A549 treated with RU486 at 1 μM for 4 hours (cell line): ENCODE measurements at places on chromosomes 5 and 9. TPM values are rescaled to one million over a fixed set of nuclear protein-coding genes. Genes with fewer than 3 reads are reported as not detected.

Gene COL23A1
- total RNA-seq, result not detected in 5 replicates

Gene FUT7
- 0.07 to 0.09 TPM (median 0.08 TPM) in 3 of 5 replicates, not detected in the others for total RNA-seq

Gene RNF208
- total RNA-seq, result 1.1 to 2.2 TPM (median 2.0 TPM) in 5 replicates

Gene IFNA21
- not detected in 5 replicates for total RNA-seq

Gene NPR2
- 4.4 to 6.3 TPM (median 5.8 TPM) in 5 replicates for total RNA-seq
